ENCODE measurements at places on chromosomes 7 and 10.

DNA sequence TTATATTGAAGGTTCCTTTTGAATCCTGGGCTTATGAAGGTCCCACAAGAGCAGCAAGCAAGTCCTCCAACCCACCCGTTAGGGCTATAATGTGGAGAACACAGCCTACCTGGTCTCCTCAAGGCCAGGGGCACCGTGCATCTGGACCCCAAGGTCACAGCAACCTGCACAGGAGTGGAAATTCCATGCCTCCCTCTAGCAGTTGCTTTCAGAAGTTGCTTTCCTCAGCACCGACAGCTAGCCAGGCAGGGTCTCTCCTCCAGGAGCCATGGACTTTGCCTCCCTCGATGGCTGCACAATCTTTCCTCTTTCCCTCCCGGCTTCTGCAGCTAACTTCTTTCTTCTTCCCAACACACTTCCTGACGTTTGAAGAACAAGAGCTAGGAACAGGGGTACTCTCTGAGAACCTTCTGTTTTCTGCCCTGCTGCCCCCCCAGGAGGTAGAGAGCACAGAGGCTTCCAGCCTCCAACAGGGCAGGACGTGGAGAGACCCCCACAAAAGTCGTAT, 149.8 kb downstream of the PTPN20 start:
- no peak for DNase-seq

- DNase-seq, result no peak
Observed at GRCh38 chr10:70462349-70462984, 16.1 kb upstream of the PALD1 start.

DNA sequence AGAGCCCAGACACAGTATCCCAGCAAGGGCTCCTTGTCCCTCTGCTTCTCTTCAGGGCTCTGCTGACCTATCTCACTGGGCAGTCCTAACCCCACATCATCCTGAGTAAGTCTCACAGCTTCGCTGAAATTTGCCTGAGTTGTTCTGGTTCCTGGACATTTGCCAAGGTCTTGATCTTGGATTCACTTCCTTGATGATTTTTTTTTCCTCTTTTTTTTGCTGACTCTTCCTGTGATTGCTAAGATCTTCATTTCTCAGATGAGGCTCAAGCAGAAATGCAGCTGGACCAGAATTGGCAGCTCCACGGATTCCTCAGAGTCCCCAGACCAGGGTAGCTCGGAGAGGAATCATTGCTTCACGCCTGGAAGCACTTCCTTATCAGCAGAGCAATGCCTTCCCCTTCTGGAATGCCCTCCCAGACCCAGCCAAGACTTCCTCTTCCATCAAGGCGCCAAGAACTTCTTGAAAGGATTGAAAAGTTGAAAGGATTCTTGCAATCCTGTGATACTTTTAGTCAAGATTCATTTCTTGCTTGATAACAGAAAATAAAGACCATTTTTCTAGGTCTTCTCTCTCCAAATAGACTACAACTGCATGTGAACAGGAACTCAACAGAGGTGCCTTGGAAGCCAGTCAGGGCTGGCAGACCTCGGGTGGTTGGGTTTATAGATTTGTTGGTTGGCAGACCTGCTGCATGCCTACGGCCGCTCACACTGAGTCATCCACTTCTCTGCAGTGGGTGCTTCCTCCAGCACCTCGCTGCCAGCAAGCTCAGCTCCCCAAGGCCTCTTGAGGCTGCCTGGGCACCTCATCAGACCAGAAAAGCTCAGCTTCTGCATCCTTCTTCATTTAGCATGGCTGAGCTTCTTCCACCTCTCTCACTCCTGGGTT, 8.8 kb upstream of the AFAP1L2 start:
- no peak for DNase-seq

GRCh38 chr7:1020849-1021251, 23.5 kb upstream of the GPR146 start:
- DNase-seq, result no peak

DNA sequence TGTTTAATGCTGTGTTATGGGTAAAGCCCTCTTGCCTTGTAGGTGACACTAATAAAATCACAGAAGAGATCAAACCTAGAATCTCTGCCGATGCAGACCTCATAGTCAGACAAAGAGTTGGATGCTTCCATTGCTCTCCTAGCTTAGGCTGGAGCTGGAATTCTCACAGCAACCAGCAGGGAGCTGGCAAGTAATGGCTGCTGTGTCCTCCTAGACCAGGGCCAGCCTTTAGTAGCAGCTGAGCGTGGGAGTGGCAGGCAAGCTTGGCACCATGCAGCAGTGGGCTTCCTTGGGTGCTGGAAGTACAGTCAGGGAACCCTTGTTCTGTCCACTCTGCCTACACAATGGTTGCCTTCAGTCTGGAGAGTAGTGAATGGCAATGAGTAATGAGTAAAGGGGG, 598.3 kb upstream of the GALNT17 start:
- DNase-seq, result no peak

GRCh38 chr7:27916372-27916771, 176.4 kb downstream of the TAX1BP1 start:
- DNase-seq, result no peak

DNA sequence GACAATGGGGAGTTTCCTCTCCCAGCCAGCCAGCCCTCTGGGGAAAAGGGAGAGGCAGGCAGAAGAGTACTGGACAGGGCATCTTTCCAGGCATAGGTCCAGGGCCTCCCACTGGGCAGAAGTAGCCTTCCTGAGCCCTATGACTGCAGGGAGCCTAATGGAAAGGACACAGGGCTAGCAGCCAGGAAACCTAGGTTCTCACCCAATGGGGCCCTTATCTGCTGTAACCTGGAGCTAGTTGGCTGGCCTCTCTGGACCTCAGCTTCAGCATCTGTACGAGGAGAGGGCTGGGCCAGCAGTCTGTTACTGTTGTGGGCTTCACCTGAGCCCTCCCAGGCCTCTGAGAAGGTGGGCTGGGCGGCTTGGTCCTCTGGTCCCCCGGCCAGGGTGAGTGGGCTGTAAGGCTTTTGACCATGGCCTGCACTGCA, 22.4 kb downstream of the LDB3 start:
- DNase-seq, result no peak

- no peak for DNase-seq
Observed at GRCh38 chr7:96076350-96076707, 245.6 kb downstream of the SLC25A13 start.

GRCh38 chr10:60270426-60270825, 119.2 kb downstream of the ANK3 start:
- DNase-seq, result no peak

GRCh38 chr7:30813466-30813865, 42.2 kb downstream of the MINDY4 start:
- DNase-seq, result no peak

DNA sequence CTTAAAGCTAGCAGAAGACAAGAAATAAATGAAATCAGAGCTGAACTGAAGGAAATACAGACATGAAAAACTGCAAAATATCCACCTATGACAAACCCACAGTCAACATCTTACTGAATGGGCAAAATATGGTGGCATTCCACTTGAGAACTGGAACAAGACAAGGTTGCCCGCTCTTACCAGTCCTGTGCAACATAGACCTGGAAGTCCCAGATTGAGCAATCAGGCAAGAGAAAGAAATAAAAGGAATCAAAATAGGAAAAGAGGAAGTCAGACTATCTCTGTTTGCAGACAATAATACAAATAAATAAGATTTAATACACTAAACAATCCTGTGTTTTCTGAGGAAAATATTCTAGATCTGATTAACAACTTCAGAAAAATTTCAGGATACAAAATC, 570.5 kb upstream of the SEMA3D start:
- DNase-seq, result no peak

- DNase-seq, result no peak
Observed at GRCh38 chr10:1015688-1016087, 10.0 kb downstream of the IDI2 start.

GRCh38 chr7:154871507-154871906, 131.4 kb downstream of the PAXIP1 start:
- DNase-seq, result no peak

- no peak for DNase-seq
Observed at GRCh38 chr7:143002106-143002505, 24.8 kb downstream of the OR9A2 start.

DNA sequence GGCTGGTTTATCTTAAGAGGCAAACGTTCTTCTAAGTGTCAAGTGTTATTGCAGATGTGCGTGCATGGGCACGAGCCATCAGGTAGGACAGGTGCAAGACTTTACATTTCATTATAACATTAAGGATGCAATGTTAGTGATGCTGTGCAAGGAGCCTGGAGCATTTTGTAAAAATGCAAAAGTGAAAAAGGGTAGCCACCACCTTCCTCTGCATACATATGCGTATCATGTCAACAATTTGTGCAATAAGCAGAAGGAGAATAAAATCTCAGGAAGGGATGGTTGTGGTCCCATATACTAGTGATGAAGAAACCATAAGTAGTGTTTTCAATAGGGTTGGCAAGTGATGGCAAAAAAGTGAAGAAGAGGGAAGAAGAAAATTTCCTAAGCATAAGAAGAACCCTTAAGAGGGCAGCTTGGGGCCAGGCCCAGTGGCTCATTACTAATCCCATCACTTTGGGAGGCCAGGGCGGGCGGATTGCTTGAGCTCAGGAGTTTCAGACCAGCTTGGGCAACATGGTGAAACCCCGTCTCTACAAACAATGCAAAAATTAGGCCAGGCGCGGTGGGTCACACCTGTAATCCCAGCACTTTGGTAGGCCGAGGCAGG, 7.5 kb downstream of the PIK3AP1 start:
- no peak for DNase-seq

DNA sequence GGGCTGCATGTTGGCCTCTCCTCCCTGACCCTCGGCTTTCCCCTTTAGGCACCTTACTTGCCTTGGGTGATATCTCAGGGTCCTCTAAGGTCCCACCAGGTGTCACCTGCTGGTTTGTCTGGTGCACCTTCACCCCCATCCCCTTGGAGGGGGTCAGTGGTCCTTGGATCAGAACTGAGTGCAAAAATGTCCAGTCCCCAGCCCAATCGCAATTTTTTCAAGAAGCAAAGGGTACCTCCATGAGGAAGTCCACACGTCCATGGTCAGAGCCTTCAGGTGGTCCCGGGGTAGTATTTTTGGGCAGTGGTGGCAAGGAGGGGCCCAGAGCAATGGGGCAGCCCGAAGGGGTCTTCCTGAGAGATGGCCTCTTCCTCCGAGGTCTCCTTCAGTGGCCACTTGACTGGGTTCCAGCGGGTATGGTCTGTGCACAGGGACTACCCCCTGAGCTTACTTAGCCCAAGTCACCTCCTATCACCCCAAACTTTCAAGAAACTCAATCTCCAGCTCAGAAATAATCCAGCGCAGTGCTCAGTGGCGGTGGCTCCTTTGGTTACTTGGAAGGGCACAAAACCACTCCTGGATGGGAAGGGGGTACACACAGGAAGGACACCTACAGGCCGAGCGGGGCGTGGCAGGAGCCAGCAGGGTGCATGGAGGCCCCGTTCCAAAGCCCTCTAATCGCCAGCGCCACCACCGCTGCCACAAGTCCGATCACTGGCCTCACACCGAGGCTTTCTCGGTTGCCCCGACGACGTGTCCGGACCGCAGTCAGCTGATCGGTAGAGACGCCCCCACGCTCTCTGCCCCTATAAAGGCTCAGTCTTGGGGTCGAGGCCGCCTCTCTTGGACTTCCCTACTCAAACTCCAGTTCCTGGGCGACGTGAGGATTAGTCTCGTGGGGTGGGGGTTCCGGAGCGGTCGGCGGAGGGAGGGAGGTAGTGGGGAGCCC, 4.5 kb downstream of the SAP25 start:
- DNase-seq, result peak; percentile 49

DNA sequence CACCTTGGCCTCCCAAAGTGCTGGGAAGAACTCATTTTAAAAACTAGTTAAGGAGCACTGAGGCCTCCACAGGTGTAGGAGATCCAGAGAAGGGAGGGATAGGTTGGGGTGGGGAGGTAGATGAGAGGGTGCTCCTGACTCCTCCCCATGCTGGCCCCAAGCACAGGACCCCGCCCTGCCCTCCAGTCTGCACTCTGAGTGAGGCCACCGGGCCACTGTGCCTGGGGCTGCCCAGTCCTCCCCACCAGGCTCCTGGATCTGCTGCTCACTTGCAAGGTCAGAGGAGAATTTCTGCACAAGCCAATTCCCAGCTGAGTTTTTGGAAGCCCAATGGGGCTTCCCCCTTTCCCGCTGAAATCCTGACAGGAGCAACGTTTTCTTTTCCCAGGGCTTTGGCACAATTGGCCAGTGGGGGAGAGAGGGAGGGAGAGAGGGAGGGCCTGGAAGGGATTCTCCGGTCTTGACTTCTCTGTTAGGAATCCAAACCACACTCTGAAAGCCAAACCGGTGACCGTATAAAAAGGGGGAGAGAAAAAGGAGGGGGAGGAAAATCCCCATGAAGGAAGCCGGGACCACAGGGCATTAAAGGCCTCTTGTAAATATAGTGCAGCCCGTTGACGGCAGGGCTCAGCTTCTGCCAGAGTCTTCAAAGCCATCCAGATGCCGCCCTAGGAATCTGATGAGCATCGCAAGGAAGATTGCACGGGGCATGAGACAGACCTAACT, 116.2 kb downstream of the SH3PXD2A start:
- no peak for DNase-seq

DNA sequence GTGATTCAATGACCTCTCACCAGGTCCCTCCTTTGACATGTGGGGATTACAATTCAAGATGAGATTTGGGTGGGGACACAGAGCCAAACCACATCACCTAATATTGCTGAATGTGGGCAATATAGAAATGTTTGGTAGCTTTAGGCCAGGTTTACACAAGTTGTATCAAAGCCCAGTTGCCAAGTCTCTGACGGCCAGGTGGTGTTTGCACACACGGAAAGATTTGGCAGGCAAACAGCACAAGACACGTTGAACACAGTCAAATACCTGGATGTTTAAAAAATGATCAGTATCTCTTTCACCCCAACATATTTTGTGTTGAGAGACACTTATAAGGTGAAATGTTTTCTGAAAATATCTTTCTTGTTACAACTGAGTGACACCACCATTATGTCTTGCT, 294.4 kb upstream of the MKI67 start:
- no peak for DNase-seq

- no peak for DNase-seq
Observed at GRCh38 chr7:67547183-67547907, 550.7 kb downstream of the TYW1 start.

DNA sequence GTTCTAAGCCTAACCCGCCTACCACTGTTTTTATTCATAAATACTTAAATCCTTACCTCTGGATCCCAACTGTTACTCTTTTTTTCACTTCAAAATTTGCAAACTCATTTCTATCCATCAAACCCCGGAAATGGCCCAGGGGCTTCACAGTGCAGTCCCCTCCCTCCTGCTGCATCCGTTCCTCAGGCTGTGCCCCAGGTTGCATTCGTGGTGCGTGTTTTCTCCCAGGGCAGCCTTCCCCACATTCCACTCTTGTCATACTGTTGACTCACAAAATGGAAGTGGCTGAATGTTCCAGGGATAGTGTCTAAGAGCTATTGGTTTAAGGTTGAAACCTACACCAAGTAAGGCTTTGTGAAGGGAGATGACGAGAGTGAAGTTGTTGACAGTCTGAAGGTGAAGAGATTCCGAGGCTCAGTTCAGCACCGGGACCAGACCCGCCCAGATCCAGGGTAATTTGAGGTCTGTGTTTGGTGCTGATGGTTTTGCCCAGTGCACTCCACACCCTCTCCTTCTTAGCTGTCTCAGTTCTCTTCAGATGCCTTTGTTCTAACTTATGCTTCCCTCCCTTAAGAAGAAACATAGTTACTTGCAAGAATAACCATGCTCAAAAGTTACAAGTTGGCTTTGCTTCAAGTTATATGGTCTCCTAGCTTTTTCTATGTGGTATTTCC, 7.7 kb downstream of the INSIG1 start:
- no peak for DNase-seq

Data from activated CD8-positive, alpha-beta memory T cell treated with anti-CD3 and anti-CD28 coated beads, Interleukin-2, amount 50 U/mL, for 4 hours (primary cell).